ENCODE measurements at places on chromosomes 6 and 20.

DNA sequence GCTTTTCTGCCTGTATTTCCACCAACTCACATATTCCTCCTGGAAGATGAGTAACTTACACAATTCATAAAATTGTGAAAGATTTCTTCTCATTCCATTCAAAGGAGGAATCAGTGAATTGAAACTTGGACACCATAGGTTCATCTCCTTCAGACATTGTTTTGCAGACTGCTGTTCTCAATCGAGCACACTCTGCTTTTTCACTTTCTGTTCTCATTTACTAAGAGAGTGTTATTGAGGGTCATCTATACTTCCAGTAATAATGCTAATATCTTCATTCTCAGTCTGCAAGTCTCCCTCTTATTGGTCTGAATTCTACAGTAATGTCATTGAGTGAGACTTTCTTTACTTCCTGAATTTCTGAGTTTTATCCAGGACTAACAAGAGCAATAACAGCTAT is 67.5 kb upstream of the FUT9 start:
- no peak for DNase-seq

DNA sequence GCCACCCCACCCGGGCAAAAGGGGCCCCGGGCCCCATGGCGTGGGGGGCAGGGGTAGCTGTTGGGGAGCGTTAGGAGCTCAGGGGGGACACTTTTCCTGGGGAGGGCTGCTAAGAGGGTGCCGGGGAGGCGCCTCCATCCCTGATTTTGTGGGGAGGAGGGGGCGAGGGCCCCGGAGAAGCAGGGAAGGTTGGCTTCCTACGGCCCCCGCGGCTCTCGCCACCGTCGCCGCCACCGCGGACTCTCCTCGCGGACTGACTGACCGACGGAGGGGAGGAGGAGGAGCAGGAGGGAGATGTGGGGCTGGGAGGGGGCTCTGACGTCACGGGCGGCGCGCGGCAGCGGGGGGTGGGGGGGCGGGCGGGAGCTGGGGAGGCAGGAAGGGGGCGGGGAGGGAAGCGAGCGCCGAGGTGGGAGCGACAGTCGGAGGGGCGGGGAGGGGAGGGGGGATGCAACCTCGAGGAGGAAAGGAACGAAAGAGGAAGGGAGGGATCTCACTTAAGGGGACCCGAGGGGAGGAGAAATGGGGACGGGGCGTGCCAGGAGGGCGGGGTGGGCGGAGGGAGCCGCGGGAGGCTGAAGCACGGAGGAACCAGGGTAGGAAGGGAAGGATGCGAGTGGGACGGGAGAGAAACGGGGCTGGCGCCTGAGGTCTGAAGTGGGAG is 5.1 kb downstream of the GABBR1 start:
- DNase-seq, result peak; percentile 66

DNA sequence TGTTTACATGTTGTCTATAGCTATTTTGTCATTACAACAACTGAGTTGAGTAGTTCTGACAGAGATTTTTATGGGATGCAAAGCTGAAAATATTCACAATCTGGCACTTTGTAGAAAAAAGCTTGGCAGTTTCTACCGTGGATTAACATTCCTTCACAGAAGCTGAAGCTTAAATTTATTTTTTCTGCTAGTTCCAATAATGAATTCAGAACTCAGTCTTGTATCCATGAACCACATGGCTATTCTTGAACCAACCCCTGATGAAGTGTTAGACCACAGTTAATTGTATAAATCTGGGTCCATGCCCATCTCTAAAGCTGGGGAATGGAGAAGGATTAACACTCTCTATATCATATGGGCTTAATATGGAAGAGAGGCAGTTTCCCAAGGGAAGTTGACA is 743.8 kb upstream of the FLRT3 start:
- no peak for DNase-seq

DNA sequence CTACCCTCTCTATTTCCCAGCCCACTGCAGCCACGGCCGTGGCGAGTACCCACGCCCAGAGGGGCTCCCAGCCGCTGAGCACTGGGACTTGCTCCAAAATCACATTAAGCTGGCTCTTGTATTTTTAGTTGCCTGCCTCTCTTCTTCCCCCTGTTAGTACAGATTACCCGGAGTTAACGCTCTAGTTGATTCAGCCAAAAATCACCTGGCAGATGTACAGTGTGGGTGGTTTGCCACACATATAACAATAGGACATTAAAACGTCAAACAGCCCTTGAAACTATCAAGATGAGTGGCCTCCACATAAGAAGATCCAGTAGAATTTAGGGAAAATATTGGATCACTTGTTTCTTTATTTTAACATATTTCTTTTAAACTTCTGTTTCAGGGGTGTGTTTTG is 268.8 kb upstream of the PRDM1 start:
- no peak for DNase-seq

- DNase-seq, result no peak
Observed at GRCh38 chr6:121310495-121310894, 23.8 kb downstream of the TBC1D32 start.

DNA sequence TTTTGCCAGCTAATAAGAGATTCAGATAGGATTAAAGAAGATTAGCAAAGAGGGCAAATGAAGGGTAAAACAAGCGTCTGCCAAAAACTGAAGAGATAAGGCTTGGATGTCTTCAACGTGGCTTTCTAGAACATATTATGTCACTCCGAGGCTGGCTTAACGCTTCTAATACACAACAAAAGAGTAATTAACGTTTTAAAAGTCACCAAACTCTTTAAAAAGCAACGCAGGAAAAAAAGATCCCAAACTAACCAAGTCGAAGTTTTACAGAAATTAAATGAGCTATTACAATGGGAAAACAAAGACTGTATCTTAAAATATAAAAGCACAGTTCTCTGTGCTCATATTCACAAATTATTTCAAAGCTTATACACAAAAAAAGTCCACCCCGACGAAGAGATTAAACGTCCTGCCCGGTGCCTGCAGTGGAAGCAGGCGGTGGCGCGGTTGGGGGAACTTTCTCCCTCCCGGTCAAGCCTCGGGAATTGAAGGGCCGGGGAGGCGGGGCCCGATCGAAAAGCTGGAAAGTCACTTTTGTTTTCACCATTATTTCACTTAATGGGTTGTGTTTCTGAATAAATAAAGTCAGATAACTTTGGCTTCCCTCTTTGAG is 1.2 kb downstream of the MAK start:
- DNase-seq, result peak; percentile 21
